ENCODE measurements at places on chromosomes 7 and 10.

DNA sequence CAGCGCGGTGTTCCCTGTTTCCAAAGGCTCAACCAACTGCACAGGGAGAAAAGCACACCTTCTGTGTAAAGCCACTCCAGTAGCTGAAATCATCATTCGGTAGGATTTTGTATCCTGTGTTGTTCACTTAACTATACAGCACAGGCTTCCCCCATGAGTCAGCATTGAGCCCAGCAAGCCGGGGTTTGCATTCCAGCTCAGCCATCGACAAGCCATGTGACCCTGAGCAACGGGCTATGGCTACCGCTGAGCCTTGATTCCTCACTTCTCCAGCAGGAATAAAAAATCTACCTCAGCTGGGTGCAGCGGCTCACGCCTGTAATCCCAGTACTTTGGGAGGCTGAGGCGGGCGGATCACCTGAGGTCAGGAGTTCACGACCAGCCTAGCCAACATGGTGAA, 44.1 kb upstream of the ATP6V0A4 start:
- no peak for DNase-seq

GRCh38 chr7:1945558-1945957, 275.5 kb downstream of the ELFN1 start:
- DNase-seq, result no peak

DNA sequence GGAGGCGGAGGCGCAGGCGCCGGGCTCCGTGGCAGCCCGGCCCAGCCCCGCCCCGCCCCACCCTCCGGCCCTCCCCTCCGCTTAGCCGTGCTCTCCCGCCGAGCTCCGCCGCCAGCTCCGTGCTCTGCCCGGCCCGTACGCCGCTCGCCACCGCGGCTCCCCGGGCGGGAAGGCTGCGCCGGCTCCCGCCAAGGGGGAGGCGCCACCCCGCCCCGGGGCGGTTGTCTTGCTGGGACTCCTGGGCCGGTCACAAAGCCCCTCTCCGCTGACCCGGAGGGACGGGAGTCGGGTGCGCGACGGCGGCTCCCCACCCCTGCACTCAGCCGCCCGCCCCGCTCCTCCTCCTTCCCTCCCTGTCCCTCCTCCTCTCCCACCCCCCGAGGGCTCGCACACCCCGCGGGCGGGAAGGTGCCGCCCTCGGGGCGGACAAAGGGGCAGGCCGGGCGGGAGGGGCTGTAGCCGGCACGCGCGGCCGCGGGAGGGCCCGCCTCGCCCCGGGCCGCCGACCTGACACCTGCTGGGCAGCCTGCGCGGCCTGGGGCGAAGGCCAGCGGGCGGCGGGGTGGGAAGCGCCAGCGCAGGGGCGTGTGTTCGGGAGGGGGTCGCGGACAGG, 11.5 kb upstream of the SP8 start:
- DNase-seq, result no peak

- no peak for DNase-seq
Observed at GRCh38 chr10:112532189-112532588, 85.2 kb downstream of the VTI1A start.

GRCh38 chr10:45495438-45496152, 121.6 kb downstream of the ALOX5 start:
- no peak for DNase-seq

All from effector memory CD4-positive, alpha-beta T cell (primary cell).